ENCODE measurements at places on chromosomes 1 and 21.
A peak's percentile ranks its signal among the peaks of the same experiment; 100 is the strongest.

DNA sequence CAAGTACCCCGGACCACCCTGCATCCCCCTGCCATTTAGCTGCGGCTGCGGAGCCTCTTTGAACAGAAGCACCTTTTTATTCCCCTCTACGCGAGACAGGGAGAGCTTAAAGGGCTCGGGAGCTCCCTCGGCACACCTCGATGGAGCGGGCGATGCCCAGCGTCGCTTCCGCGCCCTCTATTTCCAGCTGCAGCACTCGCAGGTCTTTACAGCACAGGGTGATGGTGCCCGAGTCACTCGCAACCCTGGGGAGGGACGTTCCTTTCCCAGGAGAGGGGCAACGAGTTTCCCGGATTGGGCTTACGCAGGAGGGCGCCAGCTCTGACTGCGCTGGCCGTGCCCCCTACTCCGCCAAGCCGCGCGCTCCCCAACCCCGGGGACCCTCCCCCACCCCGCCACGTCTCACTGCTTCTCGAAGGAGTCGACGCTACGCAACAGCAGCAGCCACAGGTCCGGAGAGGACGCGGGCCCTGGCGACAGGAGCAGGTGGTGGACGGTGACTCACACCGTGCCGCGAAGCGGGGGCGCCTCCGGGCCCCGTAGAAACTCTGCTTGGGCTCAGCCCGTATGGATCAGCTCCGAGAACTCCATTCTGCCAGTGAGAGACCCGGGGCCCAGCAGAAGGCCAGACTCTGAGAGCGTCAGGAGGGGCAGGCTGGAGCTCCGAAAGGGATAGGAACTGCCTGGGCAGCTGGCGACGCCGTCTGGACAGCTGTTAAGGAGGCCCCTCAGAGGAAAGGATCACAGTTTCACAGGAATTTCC lies 5.8 kb upstream of the FAM167B start:
- peaks cover 41% of the 10 kb centered on the region for H3K4me1 ChIP-seq
- H3K27me3 ChIP-seq, result no peaks in the 10 kb centered on the region
- H3K36me3 ChIP-seq, result peaks cover 2% of the 10 kb centered on the region
- peak; percentile 21 for DNase-seq

DNA sequence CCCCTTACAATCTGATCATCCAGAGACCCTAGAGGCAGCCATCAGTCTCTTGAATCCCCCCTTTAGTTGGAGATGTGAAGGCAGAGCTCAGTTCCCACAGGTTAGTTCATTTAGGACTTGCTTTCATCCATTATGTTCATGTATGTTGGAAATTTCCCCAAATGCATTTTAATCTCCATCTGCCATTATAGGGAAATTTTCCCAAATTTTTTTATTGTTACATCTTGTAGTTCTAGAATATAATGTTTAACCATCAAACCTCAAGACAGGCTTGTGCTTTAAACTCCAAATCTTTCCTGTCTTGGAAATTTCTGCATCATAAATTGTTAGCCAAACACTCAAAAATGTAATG lies 68.4 kb downstream of the RRAGC start:
- peaks cover 7% of the 10 kb centered on the region for H3K27me3 ChIP-seq
- H3K4me1 ChIP-seq, result no peaks in the 10 kb centered on the region
- DNase-seq, result no peak
- no peak overlapping the region for H3K27ac ChIP-seq
- no peaks in the 10 kb centered on the region for H3K36me3 ChIP-seq
- H3K4me3 ChIP-seq, result no peak overlapping the region

- no peaks in the 10 kb centered on the region for H3K27me3 ChIP-seq
- no peaks in the 10 kb centered on the region for H3K4me1 ChIP-seq
- no peak overlapping the region for H3K4me3 ChIP-seq
- DNase-seq, result no peak
- H3K27ac ChIP-seq, result no peak overlapping the region
- no peaks in the 10 kb centered on the region for H3K36me3 ChIP-seq
These were observed 43.1 kb downstream of the OR10J5 start for GRCh38 chr1:159492575-159493323.

GRCh38 chr1:94103608-94104007 lies 17.3 kb downstream of the ABCA4 start:
- no peak overlapping the region for H3K4me3 ChIP-seq
- no peaks in the 10 kb centered on the region for H3K27me3 ChIP-seq
- H3K4me1 ChIP-seq, result peaks cover 13% of the 10 kb centered on the region
- no peak for DNase-seq
- H3K27ac ChIP-seq, result no peak overlapping the region

GRCh38 chr1:201173736-201174135 lies 16.9 kb upstream of the IGFN1 start:
- no peak overlapping the region for H3K4me3 ChIP-seq
- no peak for DNase-seq
- no peaks in the 10 kb centered on the region for H3K36me3 ChIP-seq
- peaks cover 9% of the 10 kb centered on the region for H3K4me1 ChIP-seq

- no peak for DNase-seq
- H3K27me3 ChIP-seq, result peaks cover 3% of the 10 kb centered on the region
- peaks cover 6% of the 10 kb centered on the region for H3K4me1 ChIP-seq
- no peaks in the 10 kb centered on the region for H3K36me3 ChIP-seq
- H3K27ac ChIP-seq, result no peak overlapping the region
These were observed 2.0 kb downstream of the KRTAP10-6 start for GRCh38 chr21:44590311-44590721.

DNA sequence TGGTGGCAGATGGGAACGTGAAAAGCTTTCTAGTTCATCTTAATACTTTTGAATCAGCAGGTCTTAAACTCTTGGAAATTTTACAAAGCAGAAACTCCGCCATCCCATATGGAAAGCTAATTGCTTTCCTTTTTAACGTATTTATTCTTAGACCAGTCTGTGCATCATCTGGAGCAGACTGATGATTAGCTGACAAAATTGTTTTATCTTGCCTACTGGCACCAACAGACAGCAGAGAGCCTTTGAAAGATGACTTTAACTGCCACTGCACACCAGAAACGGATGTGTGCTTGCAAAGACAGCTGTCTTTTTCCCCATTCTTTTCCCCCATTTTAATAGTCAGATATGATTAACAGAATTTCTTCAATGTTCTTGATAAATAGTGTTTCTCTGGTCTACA lies 97.0 kb downstream of the PLD5 start:
- H3K27me3 ChIP-seq, result no peaks in the 10 kb centered on the region
- peaks cover 3% of the 10 kb centered on the region for H3K4me1 ChIP-seq
- H3K36me3 ChIP-seq, result no peaks in the 10 kb centered on the region
- no peak overlapping the region for H3K27ac ChIP-seq

GRCh38 chr1:91684481-91685196 lies 184.0 kb downstream of the CDC7 start:
- H3K36me3 ChIP-seq, result no peaks in the 10 kb centered on the region
- no peak for DNase-seq
- H3K4me3 ChIP-seq, result no peak overlapping the region

DNA sequence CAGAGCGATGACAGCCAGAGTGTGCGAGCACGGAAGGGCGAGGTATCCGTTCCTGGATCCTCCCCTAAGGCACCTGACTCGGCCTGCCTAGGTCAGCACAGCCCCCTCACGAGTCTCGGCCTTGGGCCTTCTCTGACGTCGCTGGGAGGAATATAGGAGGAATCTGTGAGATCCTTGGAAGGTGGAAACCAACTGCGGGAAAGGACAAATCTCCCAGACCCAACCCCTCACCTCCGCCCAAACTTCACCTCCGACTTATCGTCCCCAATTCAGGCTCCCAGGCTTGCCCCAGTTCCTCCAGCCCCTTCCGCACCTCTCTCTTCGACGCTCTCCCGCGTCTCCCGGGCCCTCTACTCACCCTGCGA lies 494 bp downstream of the APH1A start:
- H3K36me3 ChIP-seq, result peaks cover 35% of the 10 kb centered on the region
- peaks cover 19% of the 10 kb centered on the region for H3K4me1 ChIP-seq
- peak overlapping the region; percentile 94 for H3K27ac ChIP-seq
- no peaks in the 10 kb centered on the region for H3K27me3 ChIP-seq
- H3K4me3 ChIP-seq, result peak overlapping the region; percentile 100

DNA sequence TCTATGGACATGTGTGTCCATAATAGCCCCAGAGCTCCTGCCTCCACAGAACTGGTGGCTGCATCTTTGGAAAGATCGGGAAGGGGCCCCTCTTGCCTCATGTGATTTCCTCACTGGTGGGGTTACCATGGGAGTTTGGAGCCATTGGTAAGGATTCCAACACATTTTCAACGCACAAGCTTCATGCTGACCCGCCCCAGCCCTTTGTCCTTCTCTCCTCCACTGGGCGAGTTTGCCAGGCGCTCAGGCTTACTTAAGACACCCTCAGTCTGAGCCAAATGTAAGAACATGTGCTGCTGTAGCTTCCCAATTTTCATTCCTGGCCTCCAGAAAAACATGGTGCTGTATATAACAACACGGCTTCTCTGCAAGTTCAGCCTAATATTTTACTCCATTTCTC lies 72.4 kb downstream of the ATP5PO start:
- H3K27ac ChIP-seq, result peak overlapping the region; percentile 57
- no peak for DNase-seq
- peaks cover 29% of the 10 kb centered on the region for H3K4me1 ChIP-seq
- H3K4me3 ChIP-seq, result no peak overlapping the region
- peaks cover 18% of the 10 kb centered on the region for H3K36me3 ChIP-seq

GRCh38 chr1:248752161-248753028 lies 3.2 kb downstream of the LYPD8 start:
- H3K27ac ChIP-seq, result no peak overlapping the region
- H3K27me3 ChIP-seq, result no peaks in the 10 kb centered on the region
- no peak for DNase-seq
- no peak overlapping the region for H3K4me3 ChIP-seq

- no peaks in the 10 kb centered on the region for H3K4me1 ChIP-seq
- no peaks in the 10 kb centered on the region for H3K27me3 ChIP-seq
- H3K4me3 ChIP-seq, result no peak overlapping the region
- DNase-seq, result no peak
- no peak overlapping the region for H3K27ac ChIP-seq
These were observed 75.5 kb downstream of the VAV3 start for GRCh38 chr1:107889524-107889923.

- no peaks in the 10 kb centered on the region for H3K27me3 ChIP-seq
- no peak overlapping the region for H3K4me3 ChIP-seq
- H3K4me1 ChIP-seq, result no peaks in the 10 kb centered on the region
- no peak for DNase-seq
- H3K27ac ChIP-seq, result no peak overlapping the region
These were observed 40.8 kb downstream of the DSTYK start for GRCh38 chr1:205170532-205171269.

DNA sequence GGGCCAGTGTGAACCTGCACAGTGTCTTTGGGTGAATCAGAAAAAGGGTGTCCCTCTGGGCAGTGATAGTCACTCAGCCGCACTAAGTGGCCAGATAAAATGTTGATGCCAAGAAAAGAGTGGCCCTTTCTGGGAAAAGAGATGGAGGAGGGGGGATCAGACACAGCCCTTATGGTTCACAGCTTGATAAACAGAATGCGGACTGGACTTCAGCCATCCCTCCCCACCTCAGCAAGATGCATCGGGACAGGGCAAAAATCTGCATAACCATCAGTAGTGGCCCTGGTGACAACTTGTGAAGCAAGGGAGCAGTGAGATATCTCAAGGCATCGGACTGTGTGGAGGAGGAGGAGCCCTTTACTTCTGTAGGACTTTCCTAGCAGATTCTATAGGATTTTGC lies 353.8 kb upstream of the PLXNA2 start:
- no peak overlapping the region for H3K27ac ChIP-seq
- H3K36me3 ChIP-seq, result no peaks in the 10 kb centered on the region
- peaks cover 5% of the 10 kb centered on the region for H3K4me1 ChIP-seq
- H3K27me3 ChIP-seq, result no peaks in the 10 kb centered on the region

DNA sequence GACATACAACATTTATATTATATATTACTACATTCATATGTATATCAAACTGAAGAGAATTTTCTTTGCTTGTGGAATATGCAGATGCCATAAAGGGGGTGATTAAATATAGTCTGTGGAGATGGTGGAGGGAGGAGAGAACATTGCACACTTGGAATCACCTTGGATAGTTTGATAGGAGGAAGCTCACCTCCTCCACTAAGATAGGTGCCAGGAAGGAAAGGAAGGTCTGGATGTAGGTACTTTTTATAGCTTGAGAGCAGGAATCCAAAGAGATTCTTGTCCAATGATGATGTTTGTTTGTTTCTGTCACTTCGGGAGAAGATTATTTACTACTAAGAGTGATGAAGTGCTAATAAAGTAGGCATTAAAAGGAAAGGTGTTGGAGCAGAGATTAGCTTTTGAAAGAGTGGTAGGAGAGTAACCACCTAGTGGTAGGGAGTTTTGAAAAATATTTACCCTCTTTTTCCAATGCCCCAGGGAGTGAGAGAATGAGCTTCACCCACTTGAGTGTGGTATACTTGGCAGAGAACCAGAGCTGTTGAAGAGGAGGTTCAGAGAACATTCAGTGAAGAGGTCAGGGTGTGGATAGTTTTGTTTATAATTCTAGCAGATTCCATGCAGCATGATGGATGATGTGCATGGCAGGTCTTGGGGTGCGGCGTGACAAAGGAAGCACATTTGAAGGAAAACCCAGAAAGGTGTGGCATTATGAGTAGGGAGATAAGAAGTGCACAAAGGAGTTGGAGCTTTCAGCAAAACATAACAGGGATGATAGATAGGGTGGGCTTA lies 145.0 kb downstream of the PATJ start:
- no peak for DNase-seq
- no peak overlapping the region for H3K27ac ChIP-seq
- H3K4me1 ChIP-seq, result no peaks in the 10 kb centered on the region
- no peaks in the 10 kb centered on the region for H3K27me3 ChIP-seq
- no peaks in the 10 kb centered on the region for H3K36me3 ChIP-seq

DNA sequence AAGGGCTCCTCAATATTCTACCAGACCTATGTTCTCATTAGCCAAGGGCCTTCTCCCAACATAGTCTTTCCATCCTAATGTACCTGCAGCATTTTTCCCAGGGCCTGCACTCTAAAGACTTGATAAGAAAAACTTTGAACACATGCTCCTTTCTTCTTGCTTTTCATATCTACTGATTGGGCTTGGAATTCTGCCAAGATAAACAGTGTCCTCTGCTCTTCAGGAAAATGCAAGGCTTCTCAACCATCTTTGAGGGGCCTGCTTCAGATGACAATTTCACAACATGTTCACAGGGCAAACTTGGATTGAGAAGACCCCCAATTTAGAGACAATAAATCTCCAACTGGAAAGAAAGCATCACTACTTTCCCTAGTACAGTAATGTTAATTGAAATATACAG lies 25.8 kb upstream of the PPT1 start:
- H3K27me3 ChIP-seq, result no peaks in the 10 kb centered on the region
- no peak overlapping the region for H3K27ac ChIP-seq
- no peaks in the 10 kb centered on the region for H3K36me3 ChIP-seq
- no peaks in the 10 kb centered on the region for H3K4me1 ChIP-seq

- no peaks in the 10 kb centered on the region for H3K27me3 ChIP-seq
- no peak overlapping the region for H3K4me3 ChIP-seq
- H3K4me1 ChIP-seq, result no peaks in the 10 kb centered on the region
- no peak for DNase-seq
- H3K27ac ChIP-seq, result no peak overlapping the region
These were observed 28.6 kb upstream of the DUSP23 start for GRCh38 chr1:159752135-159752580.

- H3K27me3 ChIP-seq, result peaks cover 29% of the 10 kb centered on the region
- H3K36me3 ChIP-seq, result no peaks in the 10 kb centered on the region
- H3K4me1 ChIP-seq, result peaks cover 20% of the 10 kb centered on the region
- H3K27ac ChIP-seq, result no peak overlapping the region
- no peak for DNase-seq
These were observed 1.2 kb upstream of the CD1D start for GRCh38 chr1:158179301-158180041.
